ENCODE measurements at places on chromosomes 1 and 21.
A peak's percentile ranks its signal among the peaks of the same experiment; 100 is the strongest.

DNA sequence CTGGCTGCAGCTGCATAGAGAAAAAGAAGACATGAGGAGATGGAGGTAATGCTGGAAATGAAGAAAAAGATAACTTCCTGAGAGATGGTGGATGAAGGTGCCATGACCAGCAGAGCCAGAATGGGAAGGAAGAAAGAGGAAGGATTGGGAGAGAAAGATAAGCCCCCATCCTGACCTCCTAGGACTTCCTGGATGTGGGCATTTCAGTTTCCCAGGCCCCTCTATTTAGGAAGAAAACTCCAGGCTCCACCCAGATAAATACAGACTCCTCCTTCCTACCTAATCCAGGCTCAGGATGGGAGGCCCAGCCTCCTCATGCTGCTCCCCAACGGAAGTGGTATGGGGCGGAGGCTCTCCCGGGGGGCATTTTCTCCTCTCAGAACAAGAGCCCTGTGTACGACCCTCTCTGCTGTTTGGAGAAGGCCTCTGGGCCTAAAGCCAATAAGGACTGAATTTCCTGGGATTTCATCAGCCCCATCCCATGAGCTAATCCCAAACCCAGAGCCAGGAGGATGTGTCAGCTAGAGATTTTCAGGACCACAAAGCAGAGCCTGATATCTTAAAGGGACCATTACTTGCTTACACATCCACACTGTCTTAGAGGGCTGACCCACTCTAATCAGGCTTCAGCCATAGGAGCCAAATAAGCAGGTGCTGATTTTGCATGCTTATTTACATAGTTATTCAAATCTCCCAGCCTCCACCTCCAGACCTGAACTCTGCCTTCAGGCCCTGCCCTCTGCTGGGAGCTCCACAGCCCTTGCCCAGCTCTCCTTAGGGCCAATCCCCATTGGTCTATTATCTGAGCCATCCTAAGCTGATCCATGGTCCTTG lies 5.1 kb upstream of the ARHGEF2 start:
- no peak for DNase-seq

GRCh38 chr1:21652937-21653743 lies 16.0 kb downstream of the RAP1GAP start:
- DNase-seq = no peak

DNA sequence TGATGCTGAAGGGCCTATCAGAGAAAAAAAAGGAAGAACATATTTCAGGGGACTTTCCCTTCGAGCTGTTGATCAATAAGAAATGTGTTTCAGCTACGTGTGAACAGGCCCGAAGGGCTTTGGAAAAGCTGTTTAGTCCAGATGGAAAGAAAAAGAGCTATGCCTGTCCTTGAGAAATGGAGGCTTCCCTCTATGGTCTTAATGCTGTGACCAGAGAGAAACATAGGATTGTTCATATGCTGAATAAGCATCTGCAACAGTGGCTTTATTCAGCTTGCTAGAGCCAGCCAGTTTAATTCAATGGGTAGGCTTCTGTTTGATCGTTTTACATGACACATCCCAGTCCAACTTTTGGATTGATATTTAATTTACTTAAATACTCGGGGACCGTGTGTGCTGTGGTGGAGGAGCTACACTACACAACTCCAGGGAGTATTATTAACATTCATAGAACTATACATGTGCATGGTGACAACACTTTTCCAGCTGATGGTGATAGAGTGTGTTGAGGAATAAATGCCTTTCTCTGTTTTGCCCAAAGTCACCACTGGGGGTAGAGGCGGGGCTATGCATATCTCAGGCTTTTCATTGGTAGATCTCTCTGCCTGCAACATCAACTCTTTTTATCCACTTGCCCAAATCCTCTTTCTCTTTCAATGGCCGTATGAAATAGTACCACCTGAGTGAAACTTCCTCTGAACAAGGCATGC lies 106.7 kb upstream of the C8B start:
- no peak for DNase-seq

DNA sequence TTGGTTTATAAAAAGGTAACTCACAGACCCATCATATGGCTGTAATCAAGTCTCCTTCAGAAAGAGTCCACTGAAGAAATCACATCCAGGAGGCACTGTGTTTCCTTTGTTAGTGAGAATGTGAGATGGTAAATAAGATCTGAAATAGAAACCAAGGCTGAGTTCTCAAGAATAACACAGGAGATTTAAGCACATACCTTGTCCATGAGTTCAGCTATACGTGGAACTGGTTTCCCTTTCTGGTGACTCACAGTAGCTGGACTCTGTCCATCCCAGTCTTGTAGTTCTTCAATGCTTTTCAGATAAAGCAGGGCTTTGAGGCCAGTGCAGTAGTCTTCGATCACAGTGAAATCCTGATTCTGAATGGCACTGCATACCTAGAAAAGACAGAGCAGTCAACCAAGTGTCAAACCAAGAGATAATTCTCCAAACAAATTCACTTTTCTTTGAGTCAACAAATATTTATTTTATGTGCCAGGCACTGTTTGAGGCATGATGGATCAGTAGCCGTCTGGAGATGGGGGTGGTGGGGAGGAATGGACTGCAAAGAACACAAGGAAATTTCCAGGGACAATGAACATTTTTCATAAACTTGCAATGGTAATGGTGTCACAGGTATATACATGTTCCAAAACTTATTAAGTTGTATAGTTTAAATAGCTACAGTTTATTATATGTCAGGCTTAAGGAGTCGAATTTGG lies 471.4 kb downstream of the PTBP2 start:
- DNase-seq = no peak

DNA sequence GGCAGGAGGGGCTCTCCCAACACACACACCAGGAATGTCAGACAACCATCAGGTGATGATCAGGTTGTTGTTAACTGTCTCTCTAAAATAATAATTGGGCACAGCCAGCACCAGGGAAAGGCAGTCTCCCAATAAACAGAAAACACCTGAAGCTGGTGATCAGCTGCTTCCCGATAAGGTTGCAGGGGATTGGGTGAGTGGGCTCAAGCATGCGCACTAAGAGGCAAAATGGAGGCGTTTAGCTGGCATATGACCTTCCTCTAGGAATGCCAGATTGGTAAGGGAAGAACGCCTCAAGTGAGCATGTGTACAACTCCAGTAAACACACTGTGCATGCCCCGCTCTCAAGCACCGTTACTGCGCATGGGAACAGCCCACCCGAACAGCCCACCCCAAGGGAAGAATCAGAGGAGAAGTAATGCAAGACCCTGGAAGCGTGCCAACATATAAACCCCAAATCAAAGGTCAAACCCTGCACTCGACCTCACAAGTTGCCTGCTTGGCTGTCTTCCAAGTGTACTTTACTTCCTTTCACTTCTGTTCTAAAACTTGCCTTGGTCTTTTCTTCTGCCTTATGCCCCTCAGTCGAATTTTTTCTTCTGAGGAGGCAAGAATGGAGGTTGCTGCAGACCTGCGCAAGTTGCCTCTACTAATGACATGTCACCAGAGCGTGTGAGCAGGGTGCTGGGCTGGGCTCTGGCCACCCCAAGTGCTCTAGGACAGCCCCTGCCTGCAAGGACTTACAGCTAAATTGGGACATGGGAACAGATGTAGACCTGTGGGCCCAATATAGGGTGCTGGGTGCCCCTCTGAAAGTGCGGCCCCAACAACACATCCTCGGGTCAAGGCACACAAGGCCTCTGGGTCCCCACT lies 200.8 kb downstream of the RHOU start:
- no peak for DNase-seq

GRCh38 chr1:90729504-90730242 lies 12.6 kb upstream of the BARHL2 start:
- no peak for DNase-seq

GRCh38 chr21:42151148-42151947 lies 67.6 kb upstream of the ABCG1 start:
- DNase-seq = no peak

DNA sequence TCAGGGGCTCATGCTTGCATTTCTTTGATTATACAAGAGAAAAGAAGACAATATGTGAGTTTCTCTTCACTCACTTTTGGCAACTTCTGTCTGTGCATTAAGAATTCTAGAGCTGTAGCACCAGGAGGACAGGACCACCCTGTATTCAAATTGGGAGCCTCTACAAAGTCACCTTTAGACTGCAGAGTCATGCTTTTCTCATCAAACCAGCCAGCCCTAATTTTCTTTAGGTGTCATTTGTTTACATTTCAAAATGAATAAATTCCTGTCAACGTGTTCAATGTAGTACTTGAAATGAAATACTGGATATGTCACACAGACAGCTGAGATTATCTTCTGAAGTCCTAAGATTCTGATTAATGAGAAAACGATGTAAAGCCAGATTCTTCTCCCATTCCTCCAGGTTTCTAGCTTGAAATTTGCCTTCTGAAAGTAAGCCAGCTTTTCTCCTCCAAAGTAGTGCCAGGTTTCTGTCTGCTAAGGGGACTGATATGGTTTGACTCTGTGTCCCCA lies 177.2 kb downstream of the GRIK1 start:
- DNase-seq = no peak

DNA sequence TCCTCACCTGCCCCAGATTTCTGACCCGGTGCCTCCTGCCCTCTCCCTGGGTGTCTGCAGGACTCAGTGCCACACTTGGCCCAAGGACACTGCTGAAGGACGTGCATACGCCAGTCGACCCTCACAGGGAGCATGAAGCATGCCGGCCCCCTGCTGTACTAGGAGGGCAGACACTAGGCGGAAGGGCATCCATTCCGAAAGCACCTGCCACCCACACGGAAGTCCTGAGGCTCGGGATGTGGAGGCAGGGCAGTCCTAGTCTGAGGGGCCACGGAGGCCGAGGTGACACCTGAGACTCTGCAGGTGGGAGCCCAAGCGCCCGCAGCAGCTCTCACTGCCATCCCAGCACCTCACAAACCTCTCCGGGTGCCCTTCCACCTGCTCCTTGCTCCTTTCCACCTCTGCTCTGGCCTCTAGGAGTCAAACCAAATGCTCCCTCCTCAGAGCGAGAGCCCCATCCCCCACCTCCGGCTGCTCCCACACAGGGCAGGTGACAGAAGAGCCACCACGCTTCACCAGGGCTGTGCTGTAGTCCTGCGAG lies 2.4 kb downstream of the NPHP4 start:
- DNase-seq = no peak

DNA sequence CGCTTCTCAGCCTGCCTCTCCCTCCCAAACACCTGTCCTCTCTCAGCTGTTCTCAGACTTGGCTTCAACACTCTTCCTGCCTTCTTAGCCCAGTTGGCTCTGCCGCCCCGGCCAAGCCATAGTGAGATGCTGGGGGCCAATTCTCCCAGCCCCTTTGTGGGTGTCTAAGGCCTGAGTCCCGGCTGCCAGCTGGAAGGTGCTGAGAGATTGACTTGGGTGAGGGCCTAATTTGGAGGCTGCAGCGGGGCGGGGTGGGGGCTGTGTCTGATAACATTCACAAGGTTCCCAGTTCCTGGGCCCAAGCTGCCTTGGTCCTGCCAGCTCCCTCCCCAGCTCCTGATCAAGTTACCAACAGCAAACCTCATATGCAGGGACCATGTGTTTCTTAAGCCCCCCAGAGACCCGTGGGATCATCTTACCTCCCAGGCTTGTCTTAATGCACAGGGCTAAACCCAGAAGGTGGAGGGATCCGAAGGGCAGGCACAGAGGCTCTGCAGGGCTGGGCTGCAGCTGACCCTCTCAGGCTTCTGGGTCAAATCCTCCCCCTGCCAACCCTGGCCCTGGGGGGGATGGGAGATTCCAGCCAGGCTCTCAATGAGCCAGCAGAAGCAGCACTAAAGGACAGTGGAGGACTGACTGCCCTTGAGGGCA lies 9.8 kb downstream of the INKA2 start:
- DNase-seq = no peak

DNA sequence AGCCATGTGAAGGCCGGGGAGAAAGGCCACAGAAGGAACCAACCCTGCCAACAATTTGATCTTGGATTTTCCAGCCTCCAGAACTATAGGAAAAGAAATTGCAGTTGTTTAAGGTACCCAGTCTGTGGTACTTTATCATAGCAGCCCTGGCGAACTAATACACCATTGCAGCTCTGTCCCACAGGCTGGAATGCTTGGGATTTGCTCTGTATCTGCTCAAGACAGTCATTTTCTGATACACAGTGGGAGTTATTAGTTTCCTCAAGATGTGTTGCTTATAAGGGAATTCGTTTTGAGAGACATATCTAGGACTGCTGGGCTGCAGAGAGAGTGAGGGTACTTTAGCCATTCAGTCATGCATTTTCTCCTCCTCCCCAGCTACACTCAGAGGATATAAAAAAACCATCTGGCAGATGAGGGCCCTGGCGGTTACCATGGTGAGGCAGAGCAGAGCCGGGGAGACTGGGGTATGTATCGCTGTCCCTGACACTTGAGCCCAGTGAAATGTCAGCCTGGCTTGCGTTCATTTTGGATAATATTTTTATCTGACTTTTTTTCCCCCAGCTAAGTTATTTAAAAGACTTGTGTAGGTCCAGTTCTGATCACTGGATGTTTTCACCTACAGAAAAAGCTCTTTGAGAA lies 104.6 kb downstream of the DIRAS3 start:
- DNase-seq = no peak

- no peak for DNase-seq
These were observed 151.6 kb downstream of the AJAP1 start for GRCh38 chr1:4805987-4806386.

- no peak for DNase-seq
These were observed 47.1 kb upstream of the OLIG2 start for GRCh38 chr21:32978331-32979270.

- no peak for DNase-seq
These were observed 328.7 kb downstream of the SIPA1L2 start for GRCh38 chr1:232301246-232301645.

DNA sequence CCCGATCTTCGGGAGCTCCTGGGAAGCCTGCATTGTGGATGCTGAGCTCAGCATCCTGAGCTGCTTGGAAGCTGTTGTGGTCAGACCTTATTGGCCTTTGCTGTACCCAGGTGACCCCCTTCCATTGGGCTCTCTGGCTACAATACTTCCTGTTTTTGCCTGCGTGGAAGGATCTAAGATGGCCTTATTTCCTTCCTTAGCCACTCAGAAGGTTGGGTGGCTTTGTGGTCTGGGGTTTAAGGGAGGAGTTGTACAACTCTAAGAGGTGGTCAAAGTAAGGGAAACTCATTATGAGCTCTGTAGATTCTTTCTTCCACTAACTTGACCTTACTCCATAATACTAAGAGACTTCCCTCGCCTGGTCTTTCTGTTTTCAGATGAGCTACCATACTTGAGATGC lies 17.7 kb downstream of the PFKFB2 start:
- DNase-seq = no peak

- DNase-seq = no peak
These were observed 15.8 kb downstream of the IVL start for GRCh38 chr1:152924191-152924590.

GRCh38 chr1:205354259-205355074 lies 2.3 kb downstream of the KLHDC8A start:
- DNase-seq = peak; percentile 26

GRCh38 chr1:206674236-206674635 lies 10.5 kb upstream of the MAPKAPK2 start:
- DNase-seq = no peak

DNA sequence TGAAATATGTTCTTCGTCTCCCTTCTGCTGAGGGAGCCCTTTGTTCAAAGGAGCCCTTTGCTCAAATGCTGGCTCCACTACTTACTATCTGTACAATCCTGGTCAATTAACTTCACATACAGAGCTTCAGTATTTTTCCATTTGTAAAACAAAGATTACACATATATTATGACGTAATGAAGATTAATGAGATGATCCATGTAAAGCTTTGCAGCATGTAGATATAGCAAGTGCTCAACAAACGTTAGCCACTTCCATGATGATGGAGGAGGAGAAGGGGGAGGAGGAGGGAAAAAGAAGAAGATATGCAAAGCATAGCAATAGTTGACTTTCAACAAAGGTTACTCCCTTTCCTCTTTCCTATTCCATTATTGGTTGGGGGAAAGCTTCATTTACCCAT lies 10.1 kb upstream of the DDAH1 start:
- DNase-seq = no peak

All from activated CD4-positive, alpha-beta T cell treated with anti-CD3 and anti-CD28 coated beads for 1 hour (primary cell).